ENCODE measurements at places on chromosomes 3 and 15. TPM values are rescaled to one million over a fixed set of nuclear protein-coding genes. Genes with fewer than 3 reads are reported as not detected.

KBTBD12 gene
- total RNA-seq, result not detected

SLC2A2 gene
- total RNA-seq, result not detected

TRIM42 gene
- total RNA-seq, result not detected

LRRC15 gene
- total RNA-seq, result 0.30 TPM

CHRD gene
- 0.43 TPM for total RNA-seq

LDHAL6B gene
- total RNA-seq, result not detected

ITIH4 gene
- total RNA-seq, result not detected

FBXO45 gene
- total RNA-seq, result 34.2 TPM

TRIM71 gene
- total RNA-seq, result not detected

C2CD4A gene
- total RNA-seq, result not detected

SLC28A1 gene
- not detected for total RNA-seq

TRPM1 gene
- 0.03 TPM for total RNA-seq

CCR3 gene
- total RNA-seq, result not detected

DNA sequence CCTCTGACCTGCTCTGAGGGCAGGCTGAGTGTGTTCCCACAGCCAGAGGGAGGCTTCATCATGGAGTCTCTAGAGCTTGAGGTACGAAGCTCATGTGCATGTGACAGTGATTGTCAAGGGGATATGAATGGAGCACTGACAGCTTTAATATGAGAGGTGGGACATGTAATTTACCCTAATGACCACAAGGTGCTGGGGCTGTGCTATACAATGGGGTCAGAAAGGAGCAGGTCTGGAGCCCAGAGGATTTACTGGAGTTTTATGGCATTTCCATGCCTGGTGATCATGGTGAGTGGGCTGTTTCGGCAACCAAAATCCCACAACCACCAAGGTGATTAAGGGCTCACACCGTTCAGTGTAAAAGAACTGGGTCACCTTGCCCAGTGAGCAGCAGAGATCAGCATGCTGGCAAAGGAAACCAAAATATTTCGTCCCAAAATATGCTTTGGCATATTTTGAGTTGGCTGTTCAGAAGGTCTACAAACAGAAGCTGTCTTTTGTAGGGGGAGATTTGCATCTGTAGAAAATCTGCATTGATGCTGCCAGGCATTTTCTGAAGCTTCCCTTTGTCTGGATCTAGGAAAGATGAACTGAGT, 40.1 kb upstream of the RASGRF1 start:
- no peak for DNase-seq

GRCh38 chr3:188488801-188489200, 334.8 kb downstream of the LPP start:
- DNase-seq, result no peak

- peak; percentile 80 for DNase-seq
Measured at GRCh38 chr3:18830087-18830486, 318.2 kb upstream of the KCNH8 start.

- DNase-seq, result no peak
Measured at GRCh38 chr3:13194285-13195209, 121.3 kb upstream of the IQSEC1 start.

GRCh38 chr3:134260987-134261386, 10.3 kb upstream of the RYK start:
- DNase-seq, result no peak

DNA sequence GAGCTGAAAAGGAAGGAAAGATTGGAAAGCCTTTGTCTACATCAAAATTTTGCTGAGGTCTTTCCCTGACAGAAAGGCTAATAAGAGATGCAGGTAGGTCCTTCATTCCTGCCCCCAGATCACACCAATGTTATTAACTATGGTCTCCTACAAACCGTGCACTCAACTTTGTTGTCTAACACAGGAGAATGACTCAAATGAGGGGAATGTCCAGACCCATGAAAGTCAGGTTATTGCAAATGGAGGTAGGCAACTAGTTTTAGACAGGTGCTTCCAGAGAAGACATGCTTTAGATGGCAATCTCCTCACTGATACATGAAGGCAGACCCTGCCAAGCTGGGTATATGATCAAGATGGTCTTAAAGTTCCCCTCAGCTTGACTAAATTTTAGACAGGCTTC, 51.0 kb downstream of the NFKBIZ start:
- no peak for DNase-seq

DNA sequence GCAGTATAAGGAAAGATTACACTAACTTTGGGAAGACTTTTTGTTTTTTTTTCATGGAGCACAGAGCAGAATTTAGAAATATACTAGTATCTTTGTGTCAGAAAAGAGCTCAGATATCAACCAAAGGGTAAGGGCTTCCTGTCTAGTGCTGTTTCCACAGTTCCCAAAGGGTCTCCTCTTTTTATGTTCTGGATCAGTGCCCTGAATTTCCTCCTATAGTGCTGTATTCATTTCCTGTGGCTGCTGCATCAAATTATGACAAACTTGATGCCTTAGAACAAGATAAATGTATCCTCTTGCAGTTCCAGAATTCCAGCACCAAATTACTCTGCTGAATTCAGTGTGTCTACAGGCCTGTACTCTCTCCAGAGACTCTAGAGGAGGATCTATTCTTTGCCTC, 219.8 kb upstream of the THRB start:
- DNase-seq, result peak; percentile 45

GRCh38 chr15:70091726-70092463, 5.8 kb downstream of the TLE3 start:
- no peak for DNase-seq

DNA sequence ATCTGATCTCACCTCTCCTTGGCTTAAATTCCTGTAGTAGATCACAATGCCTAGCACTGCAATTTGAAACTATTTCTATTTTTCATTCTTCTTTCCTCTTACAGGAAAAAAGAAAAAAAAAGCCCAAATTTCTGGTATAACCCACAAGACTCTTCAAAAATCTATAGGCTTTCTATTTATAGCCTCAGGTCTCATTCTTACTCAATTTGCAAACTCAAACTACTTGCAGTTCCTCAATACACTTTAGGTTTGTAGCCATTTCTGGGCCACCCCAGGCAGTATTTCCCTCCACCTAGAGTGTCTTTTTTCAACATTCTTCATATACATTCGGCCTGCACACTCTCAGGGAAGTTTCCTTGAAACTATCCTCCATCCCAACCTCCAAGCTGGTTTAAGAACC, 169.0 kb downstream of the TBC1D5 start:
- no peak for DNase-seq

DNA sequence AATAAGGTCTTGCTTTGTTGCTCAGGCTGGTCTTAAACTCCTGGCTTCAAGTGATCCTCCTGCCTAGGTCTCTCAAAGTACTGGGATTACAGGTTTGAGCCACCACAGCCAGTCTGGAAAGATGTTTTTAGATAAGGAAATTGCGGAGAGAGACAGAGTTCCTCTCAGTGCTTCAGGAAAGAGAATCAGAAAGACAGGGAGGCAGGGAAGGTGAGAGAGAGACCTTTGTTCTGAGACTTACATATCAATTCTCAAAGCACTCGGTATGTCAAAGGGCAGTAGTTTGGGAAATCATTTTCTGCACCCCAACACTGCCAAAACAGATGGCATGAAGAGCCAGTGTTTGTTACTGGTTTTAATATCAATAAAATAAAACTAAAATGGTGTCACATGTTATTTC, 13.1 kb upstream of the GCNT3 start:
- no peak for DNase-seq

DNA sequence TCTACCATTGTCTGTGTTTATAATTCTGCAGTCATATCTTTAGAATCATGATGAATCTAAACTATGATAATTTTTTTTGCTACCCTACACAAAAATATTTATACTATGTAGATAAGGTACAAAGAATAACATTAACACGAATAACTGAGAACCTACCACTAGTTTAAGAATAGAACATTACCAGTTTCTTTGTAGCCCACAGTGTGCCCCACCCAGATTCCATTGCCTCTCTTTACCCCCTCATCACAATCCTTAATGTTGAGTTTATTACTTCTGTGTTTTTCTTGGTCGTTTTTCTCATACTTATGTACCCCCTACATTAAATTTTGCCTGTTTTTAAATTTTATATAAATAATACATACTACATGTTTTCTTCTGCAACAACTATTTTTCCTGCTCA, 140.5 kb downstream of the BBX start:
- DNase-seq, result no peak

DNA sequence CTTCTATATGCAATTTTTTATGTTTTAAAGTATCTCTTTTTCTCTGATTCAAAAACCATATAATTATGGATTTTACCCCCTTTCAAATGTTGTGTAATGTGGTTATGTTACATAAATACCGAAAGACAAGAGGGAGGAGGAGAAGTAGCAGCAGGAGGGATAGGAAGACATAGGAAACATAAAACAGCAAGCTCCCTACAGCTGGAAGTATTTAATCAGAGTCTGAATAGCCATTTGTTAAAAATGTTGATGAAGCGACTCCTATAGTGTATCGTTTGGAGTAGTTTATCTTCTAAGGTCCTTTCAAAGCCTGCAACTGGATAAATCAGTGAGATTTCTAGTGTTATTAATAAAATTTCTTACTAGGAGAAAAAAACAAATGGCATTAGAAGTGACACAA, 598.1 kb upstream of the GOLIM4 start:
- no peak for DNase-seq

GRCh38 chr3:49807431-49808114, 4.5 kb downstream of the INKA1 start:
- DNase-seq, result no peak

DNA sequence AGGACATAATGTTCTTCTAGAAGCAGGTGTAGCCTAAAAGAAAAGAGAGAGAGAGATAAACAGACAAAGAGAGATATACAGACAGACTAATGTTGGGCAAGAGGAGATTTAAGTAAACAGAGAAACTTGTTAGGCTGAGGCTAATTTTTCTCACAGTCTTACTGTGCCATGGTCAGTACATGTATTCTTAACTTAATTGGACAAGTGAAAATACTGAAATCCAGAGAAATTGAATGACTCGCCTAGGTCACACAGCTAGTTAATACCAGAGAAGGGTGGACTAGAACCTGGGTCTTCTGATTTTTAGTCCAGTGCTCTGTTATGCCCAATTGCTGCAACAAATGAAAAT, 6.7 kb upstream of the ZNF609 start:
- DNase-seq, result no peak

GRCh38 chr3:50290161-50290641, 2.0 kb downstream of the IFRD2 start:
- DNase-seq, result no peak

DNA sequence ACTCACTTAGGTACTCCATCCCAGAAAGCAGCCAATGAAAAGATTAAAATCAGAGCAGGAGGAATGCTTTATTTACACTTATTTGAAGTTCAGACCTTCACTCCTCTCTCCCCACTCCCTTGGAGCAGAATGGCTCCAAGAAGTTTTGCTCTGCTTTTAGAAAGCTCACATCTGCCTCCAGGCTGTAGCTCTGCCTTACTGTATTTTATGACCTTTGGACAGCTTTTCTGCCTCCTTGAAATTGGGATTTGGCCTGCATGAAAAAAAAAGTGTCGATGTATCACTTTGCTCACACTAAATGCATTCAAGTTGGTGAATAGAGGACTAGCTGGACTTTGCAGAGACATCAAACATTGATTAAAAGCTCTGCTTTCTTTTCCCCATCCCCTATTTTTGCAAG, 95.3 kb downstream of the SLC9A9 start:
- no peak for DNase-seq

DNA sequence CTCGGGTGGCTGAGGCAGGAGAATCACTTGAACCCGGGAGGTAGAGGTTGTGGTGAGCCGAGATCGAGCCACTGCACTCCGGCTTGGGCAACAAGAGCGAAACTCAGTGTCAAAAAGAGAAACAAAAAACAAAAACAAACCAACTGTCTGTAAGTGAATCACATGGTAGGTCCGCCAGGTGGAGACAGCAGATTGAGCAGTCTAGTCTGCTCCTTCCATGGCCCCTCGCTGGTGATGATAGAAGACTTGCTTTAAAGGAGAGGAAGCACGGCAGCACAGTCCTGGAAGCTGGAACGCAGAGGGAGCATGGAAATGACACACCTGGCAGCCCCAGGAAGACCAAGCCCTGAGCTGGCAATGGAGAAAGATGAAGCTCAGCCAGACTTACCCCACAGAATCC, 31.4 kb upstream of the MGLL start:
- DNase-seq, result no peak

DNA sequence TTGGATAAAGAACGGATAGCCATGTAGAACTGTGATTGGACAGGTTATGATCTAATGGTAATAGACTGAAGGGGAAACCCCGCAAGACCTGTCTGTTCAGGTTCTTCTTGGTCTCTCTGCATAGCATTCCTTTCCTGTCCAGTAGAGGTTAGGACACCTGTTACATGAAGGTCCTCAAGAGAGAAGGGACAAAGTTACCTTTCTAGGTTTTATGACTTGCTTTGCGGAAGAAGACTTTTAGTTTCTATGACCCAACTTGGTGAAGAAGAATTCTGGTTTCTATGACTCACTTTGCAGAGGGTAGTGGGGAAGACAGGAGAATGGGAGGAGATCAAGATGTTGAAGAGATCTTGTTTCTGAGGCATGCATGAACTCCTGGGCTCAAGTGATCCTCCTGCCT, 97.9 kb upstream of the C3orf80 start:
- no peak for DNase-seq

DNA sequence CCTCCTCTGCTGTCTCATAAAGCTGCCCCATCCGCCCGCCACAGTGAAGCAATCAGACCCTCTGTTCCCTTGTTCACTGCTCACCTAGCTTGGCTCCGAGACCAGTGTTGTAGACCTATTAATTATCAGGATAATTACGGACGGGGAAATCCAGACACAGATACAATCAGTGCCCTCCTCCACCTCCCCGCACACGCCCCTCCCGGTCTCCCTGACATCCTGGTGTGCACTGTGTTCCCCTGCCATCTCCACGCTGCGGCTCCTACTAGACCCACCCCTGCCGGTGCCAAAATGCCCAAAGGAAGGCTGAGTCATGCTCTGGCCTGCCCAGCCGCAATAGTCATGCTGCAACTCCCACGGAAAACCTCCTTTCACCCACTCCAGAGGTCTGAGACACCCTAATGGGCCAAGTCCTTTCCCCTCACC, 277.3 kb upstream of the TLE3 start:
- peak; percentile 67 for DNase-seq

DNA sequence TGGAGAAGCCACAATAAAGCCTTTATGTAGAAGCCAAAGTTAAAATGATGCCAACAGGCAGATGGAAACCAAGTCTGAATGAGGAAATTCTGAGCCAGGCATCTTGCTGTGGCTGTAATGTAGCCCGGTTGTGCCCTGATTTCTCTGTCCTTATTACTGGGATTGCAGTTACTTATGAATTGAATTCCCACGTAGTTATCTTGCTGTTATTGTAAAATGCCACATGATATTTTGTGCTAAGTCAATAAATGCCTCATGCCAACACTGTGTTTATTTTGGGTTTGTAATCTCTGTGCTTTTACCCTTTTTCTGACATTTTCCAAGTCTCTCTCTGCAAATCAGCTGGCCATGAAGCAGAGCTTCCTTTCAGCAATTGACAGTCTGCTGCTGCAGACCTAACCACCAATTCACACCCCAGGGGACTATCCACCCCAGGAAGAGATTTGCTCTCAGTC, 486.1 kb upstream of the GOLIM4 start:
- no peak for DNase-seq

DNA sequence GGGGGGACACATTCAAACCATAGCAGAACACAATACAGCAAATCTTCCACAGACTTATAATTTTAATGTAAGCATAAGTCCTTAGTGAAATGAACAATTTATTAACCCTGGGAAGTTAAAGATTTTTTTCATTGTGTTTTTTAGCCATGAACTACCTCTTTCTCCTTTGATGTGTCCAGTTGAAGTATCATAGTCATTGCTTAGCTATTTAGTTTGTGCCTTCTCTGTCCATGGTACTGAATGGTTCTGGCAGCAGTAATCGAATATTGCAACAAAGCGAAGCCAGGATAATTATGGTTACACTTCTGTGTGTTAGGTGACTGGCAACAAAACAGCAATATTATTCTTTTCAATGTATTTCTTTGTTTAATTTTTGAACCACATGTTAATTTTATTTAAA, 403.0 kb upstream of the ONECUT1 start:
- no peak for DNase-seq

Measured in HT1080 (cell line).